ENCODE measurements at places on chromosomes 6 and 20.

- no peak for DNase-seq
These were observed 299.6 kb upstream of the GJE1 start for GRCh38 chr6:141833001-141833655.

DNA sequence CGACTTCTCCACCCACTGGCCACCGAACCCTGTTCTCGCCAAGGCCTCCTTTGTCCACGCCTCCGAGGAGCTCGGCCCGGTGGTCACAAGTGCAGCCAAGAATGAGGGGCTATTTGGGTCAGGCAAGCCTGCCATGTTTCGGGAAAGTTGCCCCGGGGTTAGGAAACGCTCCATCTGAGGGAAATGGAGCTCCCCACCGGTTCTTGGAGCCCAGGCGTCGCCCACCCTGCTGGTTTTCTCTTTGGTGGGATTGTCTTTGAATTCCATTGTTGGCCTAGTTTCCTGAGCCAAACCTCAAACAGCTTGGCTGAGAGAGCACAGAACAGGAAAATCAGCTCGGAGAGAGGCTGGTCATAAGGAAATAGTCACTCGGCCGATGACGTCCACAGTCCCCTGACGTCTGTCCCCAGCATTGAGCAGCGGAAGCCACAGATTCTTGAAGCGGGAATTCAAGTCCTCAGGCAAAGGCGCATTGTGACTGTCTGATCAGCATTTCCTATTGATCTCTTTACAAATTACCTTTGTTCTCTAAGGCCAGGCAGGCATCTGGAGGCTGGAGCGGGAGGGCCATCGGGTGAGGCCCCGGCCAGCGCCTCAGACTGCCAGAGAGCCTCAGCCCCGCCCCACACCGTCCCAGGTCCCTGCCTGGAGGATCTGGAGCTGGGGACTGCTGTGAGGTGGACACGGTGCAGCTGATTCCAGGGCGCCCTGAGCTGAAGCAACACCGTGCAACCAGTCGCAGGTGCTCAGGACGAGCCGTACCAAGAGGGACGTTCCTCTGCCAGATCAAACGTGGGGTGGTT, 138.6 kb downstream of the DLL1 start:
- no peak for DNase-seq

DNA sequence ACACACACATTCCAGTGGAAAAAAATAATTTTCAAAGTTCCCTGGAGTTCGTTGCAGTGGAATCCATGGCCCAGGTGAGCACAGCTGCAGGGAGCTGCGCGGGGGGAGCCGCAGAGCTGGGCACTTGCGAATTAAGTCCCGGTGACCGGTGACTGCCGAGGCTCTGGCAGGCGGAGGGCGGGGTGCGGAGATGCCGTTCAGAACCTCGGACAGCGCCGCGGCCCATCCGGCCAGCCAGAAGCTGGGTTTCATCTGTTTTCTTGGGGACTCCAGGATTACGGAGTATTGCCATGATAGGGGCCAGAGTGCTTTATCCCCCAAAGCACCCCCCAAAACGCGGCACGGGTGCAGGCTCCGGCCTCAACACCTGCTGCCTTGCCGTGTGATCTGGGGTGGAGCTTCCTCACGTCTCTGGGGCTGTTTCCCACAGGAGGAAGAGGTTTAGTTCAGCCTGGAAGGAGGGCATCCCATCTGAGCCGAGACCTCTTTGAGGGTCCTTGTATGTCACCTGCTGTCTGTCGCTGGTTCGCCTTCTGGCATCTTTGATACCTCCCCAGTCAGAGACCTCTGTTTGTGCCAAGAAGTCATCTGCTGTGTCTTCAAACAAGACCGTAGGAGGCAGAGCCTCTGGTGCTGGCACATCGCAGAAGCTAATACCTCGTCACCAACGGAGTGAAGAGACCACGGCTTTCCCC, 99.4 kb downstream of the YTHDF1 start:
- no peak for DNase-seq

GRCh38 chr6:28005975-28006374, 48.9 kb downstream of the OR2B6 start:
- no peak for DNase-seq

DNA sequence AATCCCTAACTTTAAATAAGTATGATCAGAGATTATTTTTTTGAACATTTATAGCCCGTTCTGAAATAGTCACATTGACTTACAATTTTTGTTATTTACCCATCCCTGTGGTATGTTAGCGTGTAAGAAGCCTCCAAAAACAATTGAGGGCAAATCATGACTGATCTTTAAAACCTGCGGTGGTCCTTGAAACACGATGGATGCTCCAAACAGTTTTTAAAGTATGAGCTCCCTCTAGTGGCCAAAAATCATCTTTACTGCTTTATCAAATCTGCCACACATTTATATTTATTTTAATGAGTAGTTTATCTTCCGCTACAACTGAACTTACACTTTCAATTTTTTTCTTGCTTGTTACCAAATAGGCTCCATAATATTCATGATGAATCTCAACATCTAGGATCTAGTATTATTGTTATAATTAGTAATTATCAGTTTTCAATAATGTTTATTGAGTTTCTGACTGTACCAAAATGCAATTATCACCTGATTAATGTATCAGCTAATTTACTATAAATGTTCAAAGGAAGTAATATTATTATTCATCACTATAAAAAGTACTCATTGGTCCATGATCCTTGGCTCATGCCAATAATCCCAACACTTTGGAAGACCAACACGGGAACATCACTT, 52.2 kb downstream of the MARCKS start:
- peak; percentile 66 for DNase-seq

- no peak for DNase-seq
These were observed 122.6 kb downstream of the FUT9 start for GRCh38 chr6:96138406-96138805.

- DNase-seq, result no peak
These were observed 171.3 kb downstream of the ANKRD60 start for GRCh38 chr20:58056921-58057686.

DNA sequence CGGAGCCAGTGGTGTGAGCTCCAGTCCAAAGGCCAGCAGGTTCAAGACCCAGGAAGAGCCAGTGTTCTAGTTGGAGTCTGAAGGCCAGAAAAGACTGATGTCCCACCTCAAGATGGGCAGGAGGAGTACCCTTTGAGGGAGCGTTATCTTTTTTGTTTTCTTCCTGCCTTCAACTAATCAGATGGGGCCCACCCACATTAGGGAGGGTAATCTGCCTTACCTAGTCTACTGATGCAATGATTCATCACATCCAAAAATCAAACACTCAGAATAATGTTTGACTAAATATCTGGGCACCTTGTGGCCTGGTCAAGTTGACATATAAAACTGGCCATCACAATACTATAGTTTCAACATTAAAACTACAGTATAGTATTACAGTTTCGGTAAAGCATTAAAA, 19.7 kb downstream of the ZKSCAN3 start:
- no peak for DNase-seq

DNA sequence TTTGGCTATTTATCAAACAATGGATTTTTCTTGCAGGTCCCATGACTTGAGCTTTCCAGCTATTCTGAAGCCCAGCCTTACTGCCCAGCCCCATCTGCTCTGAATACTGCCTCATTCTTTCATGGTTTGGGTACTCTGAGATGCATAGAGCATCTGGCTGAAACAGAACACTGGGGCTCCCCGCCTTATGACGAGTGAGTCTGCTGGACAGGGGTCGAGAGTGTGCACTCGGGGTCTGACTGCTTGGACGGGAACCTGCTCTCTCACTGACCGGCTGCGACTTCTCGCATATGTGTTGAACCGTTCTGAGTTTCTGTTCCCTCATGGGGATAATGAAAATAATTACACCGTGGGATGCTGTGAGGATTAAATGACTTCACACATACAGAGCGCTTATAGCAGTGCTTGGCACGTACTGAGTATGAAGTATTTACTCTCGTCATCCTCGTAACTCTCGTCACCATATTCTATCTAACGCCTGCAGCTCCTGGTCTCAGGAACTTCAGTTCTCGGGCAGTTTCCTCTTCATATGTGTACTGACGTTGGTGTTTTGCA, 59.5 kb upstream of the MPC1 start:
- DNase-seq, result no peak

DNA sequence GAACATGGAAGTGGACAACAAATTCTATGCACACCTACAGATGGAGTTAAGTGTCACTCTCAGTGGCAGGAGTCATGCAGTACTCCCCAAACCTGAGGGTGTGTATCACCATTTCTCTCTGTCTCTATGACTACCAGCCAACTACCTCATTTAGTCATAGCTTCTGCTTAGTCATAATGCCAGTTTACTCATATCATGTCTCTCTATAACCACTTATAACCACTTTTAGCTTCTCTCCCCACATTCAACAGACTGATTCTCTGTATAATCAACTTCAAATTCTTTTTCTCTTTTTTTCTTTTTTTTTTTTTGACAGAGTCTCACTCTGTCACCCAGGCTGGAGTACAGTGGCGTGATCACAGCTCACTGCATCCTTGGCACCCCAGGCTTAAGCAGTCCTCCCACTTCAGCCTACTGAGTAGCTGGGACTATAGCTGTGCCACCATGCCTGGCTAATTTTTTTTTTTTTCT, 13.8 kb upstream of the GTF3C6 start:
- no peak for DNase-seq

Measured in NCI-H1436 (cell line).